ENCODE measurements at places on chromosomes 2 and 18.
A peak's percentile ranks its signal among the peaks of the same experiment; 100 is the strongest.

DNA sequence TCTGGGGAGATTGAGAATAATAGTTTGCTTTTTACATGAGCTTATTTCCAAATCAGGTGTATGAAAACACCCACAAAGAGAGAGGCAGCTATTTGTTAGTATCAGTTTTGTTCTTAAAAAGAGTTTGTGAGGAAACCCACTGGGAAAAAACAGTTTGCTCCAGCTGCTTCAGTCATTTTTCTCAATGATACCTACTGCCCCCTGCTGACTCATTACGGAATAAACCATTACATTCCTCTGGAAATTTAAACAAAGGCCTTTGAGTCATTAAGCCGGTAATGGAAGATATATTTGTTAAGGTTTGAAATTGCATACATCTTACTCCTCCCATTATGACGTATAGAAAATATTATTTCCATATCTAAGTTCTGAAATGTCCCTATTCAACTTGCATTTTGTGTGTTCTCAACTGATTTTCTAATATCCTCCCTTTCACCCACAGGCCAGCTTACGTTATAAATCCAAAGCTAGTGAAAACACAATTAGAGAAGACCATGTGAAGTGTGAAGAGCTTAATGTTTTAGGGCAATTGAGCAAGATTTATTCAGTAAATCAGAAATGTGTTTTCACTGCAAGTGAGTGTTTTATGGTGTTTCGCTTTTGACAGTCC lies 761.6 kb downstream of the DSC3 start:
- DNase-seq, result peak; percentile 41

DNA sequence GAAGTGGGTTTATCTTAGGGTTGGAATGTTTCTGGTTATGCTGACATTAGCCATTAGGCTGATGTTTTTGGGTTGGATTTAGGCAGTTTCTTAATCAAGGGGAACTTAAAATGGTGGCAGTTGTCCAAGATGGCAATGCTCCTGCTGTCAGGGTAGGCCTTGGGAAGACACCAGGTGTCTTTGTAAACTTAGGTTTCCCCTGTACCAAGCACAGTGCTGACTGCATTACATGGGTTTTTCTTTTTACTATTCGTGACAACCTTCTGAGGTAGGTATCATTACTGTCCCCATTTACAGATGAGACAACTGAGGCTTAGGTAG lies 528 bp upstream of the ATG16L1 start:
- no peak for DNase-seq

- DNase-seq, result no peak
These were observed 57.7 kb downstream of the CD28 start for GRCh38 chr2:203763938-203764664.

GRCh38 chr18:13450289-13451212 lies 232.0 kb downstream of the LDLRAD4 start:
- DNase-seq, result peak; percentile 67
